ENCODE measurements at places on chromosomes 16 and 17.

GRCh38 chr16:49875806-49876715, 20.1 kb upstream of the ZNF423 start:
- DNase-seq = no peak

- no peak for DNase-seq
Observed at GRCh38 chr17:6608321-6608720, 32.2 kb downstream of the KIAA0753 start.

- no peak for DNase-seq
Observed at GRCh38 chr17:64778240-64779097, 116.4 kb upstream of the SMURF2 start.

DNA sequence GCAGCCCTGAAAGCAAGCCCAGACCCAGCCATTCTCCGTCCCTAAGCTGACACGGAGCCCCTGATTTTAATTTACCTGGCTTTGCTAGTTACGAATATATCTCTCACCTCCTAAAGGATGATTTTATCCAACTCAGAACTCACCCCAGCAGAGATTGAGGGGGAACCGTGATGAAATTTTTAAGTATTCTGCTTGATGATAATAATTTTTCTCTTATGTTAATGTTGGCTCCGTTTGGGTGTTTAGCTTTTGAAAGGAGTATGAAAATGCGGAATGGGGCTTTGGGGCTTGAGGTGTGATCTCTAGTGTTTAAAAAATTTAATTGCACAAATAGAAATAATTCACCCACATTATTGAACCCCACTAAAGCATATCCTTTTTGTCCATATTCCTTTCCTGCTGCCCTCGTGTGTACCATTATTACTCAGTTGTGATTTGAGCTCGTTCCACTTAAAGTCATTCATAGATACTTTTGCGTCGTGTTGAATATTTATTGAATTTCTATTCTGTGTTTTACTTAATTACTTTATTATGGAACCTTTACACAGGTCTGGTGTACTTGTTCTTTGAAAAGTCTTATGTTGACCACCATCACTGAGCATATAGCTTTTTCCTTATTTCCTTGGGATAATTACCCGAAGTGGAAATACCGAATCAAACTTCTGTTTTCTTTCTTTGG, 775 bp downstream of the PRPSAP2 start:
- no peak for DNase-seq

DNA sequence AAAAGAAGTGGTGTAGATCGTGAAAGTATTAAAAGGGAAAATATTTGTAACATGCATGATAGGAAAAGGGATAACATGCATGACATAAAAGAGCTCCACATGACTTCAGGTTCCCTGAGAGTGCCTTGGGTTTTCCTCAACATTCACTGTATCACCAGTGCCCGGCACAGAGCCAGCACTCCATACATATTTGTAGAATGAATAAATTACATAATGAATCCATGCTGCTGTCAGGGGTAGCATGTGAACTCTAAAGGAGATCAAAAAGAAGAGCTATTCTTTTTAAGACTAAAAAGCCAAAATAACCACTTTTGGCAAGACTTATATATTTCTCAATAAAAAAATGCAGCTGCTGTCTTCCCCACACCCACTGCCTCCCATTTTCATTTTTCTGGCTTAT, 2.7 kb upstream of the ZNF594 start:
- no peak for DNase-seq

- no peak for DNase-seq
Observed at GRCh38 chr16:90042946-90043514, 23.8 kb upstream of the DBNDD1 start.

GRCh38 chr17:10743316-10744009, 13.6 kb upstream of the TMEM220 start:
- no peak for DNase-seq

GRCh38 chr17:48543107-48543853, 1.6 kb downstream of the HOXB2 start:
- DNase-seq = peak; percentile 63

GRCh38 chr16:66057057-66057456, 309.4 kb upstream of the CDH5 start:
- DNase-seq = no peak

- no peak for DNase-seq
Observed at GRCh38 chr16:56068816-56069215, 122.5 kb upstream of the GNAO1 start.

GRCh38 chr17:64938925-64939474, 19.7 kb upstream of the LRRC37A3 start:
- peak; percentile 30 for DNase-seq

GRCh38 chr16:6682142-6682811, 650.4 kb upstream of the RBFOX1 start:
- no peak for DNase-seq

DNA sequence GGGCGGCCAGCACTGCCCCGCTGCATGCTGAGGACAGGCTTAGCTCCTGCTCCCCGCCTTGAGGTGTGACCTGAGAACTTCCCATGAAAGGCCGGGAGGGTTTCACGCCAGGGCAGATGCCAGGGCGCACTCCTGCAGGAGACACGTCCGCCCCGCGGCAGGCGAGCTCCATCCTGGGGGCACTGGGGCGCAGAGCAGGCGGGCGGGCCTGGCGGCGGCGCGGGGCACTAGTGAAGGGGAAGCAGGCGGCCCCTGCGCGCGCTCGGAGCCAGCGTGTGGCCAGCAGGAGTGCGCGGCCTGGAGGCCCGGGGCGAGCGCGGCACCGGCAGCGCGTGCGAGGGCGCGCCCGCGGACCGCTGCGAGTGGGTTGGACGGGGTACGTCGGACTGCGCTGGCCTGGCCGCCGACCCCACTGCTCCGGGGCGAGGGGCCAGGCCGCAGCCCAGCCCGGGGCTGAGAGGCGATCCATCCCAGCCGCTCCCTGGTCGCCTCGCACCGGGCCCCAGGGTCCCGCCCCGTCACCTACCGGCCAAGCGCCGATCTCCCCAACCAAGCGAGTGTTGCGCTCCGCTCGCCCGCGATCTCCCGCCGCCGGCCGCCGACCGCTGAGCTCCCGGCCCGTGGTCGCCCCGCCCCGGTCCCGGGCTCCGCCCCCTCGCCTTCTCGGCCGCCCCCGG, at the start of gene MAP3K14:
MAP3K14 (minus strand) TSS at position 587 of the 677 bp plus-strand sequence. CDS start 26,275 bp downstream, outside the sequence.
- DNase-seq = peak; percentile 57

- no peak for DNase-seq
Observed at GRCh38 chr17:48160177-48161081, 52.9 kb downstream of the SNX11 start.

DNA sequence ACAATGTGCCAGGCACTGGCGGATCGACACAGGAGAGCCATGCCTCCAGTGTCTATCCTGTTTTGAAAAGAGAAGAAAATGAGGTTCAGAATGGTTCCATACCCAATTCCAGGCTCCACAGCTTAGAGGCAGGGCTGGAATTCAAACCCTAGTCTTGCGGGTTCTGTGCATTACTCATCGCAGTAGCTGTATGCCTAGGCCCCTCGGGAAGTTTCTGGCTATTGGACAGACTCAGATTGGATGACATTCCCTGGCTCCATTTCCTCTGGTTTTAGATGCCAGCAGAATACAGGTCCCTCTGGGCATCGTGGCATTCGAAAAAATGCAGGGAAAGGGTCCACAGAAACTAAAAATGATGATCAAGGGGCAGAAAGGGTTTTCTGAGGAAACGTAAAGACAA, 184.7 kb downstream of the COPRS start:
- no peak for DNase-seq

GRCh38 chr16:57260294-57260929, 15.4 kb downstream of the ARL2BP start:
- peak; percentile 34 for DNase-seq

DNA sequence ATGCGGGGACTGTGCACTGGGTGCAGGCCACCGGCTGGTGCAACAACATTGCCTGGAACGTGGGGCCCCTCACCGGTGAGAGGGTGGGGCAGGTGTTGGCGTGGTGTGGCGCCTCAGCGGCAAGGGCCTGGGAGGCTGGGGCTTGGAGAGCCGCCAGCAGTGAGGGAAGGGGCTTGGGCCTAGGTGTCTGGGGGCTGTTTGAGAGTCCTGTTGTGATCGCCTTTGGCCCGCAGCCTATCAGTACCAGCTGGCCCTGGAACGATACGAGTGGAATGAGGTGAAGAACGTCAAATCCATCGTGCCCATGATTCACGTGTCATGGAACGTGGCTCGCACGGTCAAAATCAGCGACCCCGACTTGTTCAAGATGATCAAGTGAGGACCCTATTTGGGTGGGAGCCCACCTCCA, 2.6 kb upstream of the TMEM88 start:
- no peak for DNase-seq

GRCh38 chr17:218432-219110, 37.1 kb upstream of the DOC2B start:
- no peak for DNase-seq

DNA sequence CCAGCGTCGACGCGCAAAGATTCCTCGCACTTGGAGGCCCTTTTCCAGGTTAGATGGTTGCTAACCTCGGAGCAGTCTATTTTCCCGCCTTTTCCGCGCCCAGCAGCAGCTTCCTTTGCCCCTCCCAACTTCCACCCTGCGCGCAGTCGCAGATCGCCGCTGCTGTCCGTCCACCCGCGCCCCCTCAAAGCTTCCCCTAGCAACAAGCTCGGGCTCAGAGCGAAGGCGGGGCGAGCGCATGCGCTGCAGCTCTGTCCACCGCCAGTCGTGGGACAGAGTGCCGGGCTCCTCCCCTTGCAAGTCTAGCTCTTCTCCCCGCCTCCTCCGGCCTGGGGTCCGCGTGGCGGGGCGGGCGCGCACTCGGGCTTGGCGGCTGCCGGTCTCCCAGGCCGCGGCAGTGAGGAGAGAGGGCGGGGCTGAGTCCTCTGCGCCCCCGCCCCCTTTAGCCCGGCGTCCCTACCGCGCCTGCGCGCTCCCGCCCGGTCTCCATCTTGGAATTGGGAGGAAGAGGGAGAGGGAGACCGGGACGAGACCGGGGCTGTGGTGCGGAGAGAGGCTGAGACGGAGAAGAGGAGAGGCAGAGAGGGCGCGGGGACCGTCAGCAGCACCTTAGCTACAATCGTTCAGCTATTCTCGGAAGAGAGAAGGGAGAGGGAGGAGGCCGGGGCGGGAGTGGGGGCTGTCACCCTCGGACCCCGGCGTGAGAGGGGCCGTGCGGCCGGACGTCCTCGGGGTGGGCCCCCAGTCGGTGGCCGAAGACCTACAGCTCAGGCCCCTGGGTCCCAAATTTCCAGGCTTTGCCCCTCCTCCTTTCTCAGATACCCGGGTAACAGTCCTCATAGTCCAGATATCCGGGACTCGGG, at the start of gene TAOK2:
TAOK2 (plus strand) TSS at position 485 of the 863 bp plus-strand sequence. CDS start 3,905 bp downstream, outside the sequence.
- peak; percentile 98 for DNase-seq

DNA sequence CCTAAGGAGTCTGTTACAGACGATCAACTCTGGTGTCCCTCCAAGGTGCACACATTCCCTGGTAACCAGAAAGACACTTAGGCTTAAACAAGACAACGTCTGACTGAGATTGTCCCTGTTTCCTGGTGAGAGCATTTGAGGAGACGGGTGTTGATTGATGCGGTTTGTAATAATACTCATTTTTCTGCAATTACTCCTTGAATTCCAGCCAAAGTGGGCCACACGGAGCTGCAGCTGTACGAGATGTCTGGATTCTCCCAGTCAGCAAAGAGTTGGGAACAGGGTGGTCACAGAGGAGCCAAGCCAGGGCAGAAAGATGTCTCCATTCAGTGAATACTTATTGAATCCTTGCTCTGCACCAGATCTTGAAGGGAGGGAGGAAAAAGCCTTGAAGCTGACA, 30.9 kb upstream of the CES5A start:
- no peak for DNase-seq

GRCh38 chr17:71937914-71938313, 182.9 kb upstream of the SOX9 start:
- DNase-seq = no peak

DNA sequence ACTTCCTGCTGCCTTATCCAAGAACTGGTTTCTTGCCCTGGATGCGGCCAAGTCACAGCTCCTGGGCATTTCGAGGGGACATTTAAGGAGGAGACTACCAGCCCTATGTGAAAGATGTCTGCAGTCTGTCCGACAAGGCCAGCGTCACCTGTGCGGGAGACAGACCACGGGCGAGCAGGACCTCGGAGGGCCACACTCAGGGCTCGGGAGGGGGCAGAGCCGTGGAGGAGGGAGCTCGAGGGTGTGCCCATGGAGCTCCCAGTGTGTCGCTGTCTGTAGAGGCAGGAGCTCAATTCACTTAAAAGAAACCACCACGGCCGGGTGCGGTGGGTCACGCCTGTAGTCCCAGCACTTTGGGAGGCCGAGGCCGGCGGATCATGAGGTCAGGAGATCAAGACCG, 33.3 kb downstream of the CBFA2T3 start:
- no peak for DNase-seq

GRCh38 chr17:14261406-14261805, 24.7 kb upstream of the CDRT15 start:
- no peak for DNase-seq

DNA sequence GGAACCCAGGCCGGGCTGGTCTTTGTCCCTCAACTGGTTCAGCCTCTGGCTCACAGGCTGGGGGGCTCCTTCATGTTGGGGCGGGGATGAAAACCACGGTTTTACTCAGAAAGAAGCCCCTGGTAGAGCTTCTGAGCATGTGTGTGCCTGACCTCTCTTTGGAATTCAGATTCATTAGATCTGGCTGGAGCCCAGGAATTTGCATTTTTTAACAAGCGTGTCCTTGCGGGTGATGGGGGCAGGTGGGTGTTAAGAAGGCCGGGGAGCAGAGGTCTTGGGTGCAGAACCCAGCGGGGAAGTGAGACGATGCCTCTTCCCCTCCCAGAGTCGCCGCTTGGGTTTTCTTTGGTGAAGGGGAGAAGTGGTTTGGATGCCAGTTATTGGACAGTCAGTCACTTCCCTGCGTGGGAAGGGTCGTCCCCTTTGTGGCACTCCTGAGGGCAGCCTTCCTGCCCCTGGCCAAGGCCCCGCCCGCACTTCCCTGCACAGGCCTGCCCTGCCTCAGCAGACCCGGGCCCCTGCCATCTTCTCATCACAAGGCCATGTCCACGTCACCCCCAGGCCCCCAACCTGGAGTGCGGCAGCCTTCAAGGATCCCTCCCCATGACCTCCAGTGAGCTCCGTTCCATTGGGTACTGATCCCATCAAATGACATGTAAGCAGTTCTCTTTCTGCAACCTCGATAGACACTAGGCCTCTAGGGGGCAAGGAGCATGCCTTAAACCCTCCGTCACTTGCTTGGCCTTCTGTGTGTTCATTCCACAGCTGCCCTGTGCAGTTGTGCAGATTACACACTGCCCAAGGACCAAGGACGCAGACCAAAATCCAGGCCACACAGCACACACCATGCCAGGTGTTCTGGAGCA, 177.7 kb upstream of the CIBAR2 start:
- DNase-seq = no peak

GRCh38 chr16:9741776-9742175, 440.5 kb downstream of the GRIN2A start:
- no peak for DNase-seq

DNA sequence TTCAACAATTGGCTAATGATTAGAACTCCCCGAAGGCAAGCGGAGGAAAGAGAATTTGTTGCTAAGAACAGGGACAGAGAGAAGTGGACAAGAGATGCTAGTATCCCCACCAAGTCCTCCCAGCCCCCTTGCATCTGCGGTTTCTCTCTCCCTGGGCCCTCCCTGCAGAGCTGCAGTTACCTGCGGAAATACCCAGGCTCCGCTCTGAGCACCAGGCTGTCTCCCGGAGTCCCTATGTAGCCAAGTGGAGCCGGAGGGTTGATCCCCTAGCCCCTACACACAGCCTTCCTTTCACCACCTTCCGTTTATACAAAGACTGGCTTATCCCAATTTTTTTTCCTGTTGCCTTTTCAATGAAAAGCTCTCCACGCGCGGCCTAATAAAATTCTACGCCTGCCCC, 834.4 kb downstream of the KCNJ2 start:
- DNase-seq = no peak
